NT2/D1 (cell line): ENCODE measurements at places on chromosomes 2 and 18.

- no peak for DNase-seq
Observed at GRCh38 chr2:20444101-20444992, 2.5 kb upstream of the RHOB start.

DNA sequence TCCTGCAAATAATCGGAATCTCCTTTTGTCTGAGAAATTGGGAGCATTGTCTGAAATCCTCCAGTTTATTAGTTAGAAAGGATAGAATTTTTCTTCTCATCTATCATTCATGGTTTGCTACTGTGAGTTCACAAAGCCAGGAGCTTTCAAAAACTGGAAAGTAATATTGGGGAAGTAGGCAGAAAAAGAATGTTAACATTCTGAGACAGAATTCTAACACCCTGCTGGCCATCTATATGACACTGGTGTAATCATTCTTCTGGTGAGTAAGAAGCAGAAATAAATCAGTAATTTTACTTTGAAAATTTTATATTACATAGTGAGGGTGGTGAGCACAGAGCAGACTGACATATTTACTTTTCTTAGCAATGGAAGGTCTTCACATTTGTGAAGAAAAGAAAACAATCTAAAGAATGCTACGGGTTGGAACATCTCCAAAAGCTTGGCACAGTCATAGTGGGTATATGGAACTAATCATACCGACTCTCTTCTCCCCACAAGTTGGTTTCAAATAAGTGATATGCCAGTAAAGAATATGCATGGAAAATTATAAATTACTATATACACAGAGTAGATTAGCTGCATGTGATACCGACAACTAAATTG lies 344.9 kb downstream of the LPIN1 start:
- DNase-seq, result no peak

- no peak for DNase-seq
Observed at GRCh38 chr2:128776461-128777195, 458.0 kb upstream of the HS6ST1 start.

DNA sequence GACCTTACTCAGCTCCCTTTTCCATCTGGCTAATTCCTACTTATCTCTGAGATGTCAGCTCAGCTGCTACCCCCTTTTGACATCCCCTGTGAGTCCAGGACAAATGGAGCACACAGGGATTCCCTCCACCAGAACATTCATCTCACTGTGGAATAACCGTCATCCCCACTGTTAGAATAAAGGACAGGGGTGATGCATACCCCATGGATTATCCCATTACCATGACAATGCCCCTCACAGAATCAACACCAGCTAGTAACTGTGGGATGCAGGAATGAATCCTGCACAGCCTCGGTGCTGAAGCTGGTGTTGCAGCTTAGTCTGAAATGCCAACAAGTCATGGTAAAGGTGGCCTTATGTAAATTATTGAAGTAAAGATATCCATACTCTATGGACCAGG lies 624.8 kb upstream of the RAB6C start:
- peak; percentile 11 for DNase-seq

DNA sequence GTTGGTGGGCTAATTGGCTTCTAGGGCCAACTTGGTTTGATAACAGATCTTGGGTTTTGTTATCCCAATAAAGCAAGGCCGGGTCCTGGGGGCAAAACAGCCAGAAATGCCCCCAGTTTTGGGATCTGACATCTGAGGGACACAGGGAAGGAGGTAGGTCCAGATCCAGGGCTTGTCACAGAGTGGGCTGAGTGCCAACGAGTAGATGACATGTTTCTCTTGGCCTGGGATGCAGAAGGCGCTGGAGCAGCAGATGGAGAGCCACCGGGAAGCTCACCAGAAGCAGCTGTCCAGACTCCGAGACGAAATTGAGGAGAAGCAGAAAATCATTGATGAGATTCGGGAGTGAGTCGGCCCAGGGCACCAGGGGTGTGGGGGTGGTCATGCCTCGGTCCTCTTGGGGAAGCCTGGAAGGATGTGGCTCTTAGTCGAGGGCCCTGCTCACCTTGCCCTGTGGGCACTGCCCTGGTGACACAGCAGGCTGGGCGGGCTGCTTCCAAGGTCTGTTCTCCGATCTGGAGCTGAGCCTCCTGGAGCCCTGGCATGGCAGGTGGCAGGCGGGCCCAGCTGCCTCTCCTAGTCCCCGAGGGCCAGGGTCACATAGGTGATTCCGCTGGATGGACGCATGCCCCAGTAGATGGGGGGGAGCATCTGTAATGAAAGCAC lies 40.2 kb upstream of the LYPD6B start:
- DNase-seq, result no peak

- DNase-seq, result no peak
Observed at GRCh38 chr18:48979944-48980890, 29.5 kb upstream of the SMAD7 start.

- DNase-seq, result no peak
Observed at GRCh38 chr2:139613264-139613663, 833.1 kb upstream of the NXPH2 start.

DNA sequence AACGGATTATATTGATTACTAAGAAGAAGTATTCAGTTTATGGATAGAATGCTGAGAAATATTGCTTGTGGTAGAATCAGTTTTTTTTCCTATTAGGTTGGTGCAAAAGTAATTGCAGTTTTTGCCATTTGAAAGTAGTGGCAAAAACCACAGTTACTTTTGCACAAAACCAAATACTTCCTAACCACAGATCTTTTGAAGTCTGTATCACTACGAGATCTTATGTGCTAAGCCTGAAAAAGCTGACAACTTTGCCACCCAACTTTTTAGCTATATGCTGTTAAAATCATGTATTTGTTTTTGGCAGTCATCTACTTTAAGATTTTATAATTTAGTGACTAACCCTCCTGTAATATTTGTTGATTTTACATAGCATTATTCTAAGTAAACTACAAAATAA lies 24.6 kb downstream of the DNAJC10 start:
- DNase-seq, result no peak

DNA sequence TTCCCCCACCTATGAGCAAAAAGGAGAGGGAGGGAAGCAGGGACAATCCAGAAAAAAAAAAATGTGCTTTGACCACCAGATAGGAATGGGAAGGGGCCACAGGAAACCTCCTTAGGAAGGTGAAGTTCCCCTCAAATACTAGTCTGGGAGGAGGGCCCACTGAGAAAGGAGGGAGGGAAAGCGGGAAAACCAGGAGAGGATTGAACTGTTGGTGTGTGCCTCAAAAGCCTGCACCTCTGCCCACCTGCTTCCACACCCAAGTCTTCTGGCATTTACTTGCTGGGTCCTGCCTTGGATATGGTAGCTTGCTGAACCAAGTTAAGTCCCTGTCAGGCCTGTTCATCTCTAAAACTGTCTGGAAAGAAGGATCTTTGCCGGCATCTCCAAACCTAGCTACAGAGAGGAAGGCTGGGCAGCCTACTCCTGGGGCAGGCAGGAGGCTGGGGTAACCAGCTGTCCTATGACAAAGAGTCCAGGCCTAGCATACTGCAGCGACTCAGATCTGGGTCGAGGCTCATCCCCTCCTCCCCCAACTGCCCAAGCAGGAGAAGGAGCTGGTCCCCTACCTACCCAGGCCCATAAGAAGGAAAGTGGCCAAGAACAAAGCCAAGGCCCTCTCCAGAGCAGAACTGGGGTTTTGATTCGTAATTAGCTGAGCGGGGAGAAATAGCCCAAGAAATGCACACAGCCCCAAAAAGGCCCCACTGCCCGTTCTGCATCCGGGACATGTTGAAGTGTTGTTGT lies 3.0 kb downstream of the EN1 start:
- DNase-seq, result no peak

GRCh38 chr2:148660999-148661398 lies 16.4 kb downstream of the EPC2 start:
- no peak for DNase-seq

DNA sequence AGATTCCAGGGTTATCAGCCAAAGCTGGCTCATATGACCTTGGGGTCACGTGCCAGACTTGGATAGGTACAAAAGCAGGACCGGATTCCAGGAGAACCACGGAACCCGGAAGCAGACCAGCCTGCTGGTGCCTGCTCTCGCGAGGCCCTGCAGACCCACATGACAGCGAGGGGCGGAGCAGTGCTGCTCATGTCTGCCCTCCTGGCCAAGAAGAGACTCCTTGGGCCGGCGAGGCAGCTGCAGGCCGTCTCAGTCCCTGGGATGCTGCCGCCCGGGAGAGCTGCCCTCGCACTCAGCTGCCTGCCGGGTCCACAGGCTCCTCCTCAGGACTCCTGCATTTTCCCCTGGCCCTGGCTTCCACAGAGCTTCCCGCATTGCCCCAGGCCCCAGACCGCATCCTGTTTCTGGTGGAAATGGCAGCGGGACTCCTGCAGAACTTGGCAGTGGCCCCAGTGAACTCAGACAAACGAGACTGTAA lies 739.5 kb downstream of the SOCS6 start:
- DNase-seq, result no peak

DNA sequence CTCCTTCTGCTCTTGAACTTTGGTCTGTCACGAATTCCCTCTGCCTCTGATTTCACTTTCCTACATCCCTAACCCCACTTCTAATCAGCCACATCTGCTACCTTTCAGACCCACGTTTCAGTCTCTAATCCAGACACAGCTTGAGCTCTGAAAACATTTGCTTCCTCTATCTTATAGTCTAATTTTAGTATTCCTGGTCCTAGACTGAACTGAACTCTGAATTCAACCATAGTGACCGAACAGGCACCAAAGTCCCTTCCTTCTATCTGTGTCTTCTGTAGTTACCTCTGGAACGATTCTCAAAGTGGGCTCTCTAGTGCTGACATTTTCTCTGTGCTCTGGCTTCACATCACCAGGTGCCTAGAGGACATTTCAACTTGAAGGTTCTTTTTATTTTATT lies 156.2 kb downstream of the PDE11A start:
- no peak for DNase-seq

DNA sequence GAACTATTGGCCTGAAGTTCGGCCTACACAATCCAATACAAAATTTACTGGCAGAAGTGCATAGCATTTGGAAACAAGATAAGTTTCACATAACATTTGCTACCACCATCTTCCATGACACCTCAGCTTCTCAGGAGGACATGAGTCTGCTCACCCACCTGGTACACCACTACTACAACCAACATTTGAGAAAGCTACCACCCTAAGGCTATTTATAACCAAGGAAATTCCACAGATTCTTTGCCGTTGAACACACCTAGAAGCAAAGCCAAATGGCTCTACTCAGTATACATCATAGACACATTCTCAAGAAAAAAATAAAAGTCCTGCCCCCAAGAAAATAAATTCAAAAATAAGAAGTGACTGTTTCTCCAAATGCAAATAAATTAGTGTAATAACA lies 145.3 kb downstream of the SPAG16 start:
- DNase-seq, result no peak

- no peak for DNase-seq
Observed at GRCh38 chr18:10354241-10354811, 100.1 kb upstream of the APCDD1 start.

- no peak for DNase-seq
Observed at GRCh38 chr2:173678186-173678585, 287.0 kb downstream of the SP3 start.

- no peak for DNase-seq
Observed at GRCh38 chr2:28653892-28654662, 97.6 kb upstream of the PPP1CB start.

GRCh38 chr18:24930971-24931370 lies 421.0 kb downstream of the ZNF521 start:
- no peak for DNase-seq

DNA sequence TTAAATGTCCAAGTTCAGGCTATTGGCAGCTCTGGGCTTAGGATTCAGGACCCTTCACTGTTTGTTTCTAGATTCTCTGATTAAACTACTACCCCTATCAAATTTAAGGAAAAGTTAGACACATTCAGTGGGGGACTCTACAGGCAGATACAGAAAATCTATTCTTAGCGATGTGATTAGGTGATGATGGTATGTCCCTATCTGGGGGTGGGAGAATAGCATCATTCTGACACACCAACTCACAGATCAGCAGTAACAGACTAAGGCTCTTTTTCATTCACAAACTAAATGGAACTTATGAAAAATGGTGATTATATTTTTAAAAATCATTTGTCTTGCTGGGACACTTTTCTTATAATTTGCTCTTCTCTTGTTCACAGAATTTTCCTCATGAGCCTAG lies 232.9 kb upstream of the CDH2 start:
- no peak for DNase-seq

DNA sequence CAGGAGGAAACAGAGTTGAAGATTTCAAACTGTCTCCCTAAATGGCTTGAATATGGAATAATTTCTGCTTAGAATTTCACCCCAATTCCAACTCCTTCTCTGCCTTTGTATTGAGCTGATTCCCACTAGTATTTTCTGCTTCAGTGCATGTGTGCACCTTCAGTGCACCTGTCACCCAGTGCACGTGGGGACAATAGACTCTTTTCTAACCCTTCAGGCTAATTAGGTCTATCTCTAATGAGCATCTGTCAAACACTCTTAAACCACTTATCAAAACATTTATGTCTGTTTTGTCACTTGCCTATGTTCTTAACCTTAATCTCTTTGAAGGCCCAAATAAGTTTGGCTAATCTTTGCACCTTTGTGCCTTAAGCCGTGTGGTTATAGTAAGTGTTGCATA lies 232.0 kb upstream of the NETO1 start:
- DNase-seq, result no peak

- no peak for DNase-seq
Observed at GRCh38 chr18:23569299-23570063, 16.8 kb downstream of the NPC1 start.

GRCh38 chr18:76801567-76802505 lies 20.5 kb upstream of the ZNF236 start:
- no peak for DNase-seq

- DNase-seq, result peak; percentile 35
Observed at GRCh38 chr18:3333056-3333720, 71.3 kb downstream of the MYL12B start.

DNA sequence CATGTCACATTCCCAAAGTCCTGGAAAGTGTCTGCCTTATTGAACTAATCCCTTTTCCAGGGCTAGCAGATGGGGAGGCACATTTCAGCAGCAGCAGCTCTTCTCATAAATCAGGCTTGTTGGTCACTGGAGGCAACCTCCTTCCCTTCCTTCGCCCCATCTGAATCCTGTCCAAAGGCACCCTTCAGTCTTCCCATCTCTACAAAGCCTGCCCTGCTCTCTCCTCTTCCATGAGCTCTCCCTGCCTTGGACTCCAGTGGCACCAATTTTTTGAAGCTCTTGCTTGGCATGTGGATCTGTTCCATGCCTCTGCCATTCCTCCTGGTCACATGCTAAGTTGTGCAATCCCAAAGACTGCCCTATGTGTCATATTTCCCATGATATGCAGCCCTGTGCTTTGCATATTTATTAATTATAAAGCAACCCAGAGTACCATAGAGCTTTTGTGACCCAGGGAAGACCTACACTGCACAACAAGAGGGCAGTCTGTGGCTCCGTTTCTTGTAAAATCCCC lies 70.3 kb downstream of the ANTXR1 start:
- DNase-seq, result no peak

DNA sequence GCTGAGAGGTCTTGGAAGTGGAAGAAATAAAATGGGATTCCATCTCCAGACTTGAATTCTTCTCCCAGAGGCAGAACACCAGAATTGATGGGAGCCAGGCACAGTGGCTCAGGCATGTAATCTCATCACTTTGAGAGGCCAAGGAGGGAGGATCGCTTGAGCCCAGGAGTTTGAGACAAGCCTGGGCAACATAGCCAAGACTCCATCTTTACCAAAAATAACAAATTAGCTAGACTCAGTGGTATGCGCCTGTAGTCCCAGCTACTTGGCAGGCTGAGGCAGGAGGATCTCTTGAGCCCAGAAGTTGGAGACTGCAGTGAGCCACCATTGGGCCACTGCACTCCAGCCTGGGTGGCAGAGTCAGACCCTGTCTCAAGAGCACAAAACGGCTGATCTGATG lies 144.3 kb downstream of the C1D start:
- DNase-seq, result no peak
